Hair follicular keratinocyte (primary cell): ENCODE measurements at places on chromosomes 3 and 15. TPM values are rescaled to one million over a fixed set of nuclear protein-coding genes. Genes with fewer than 3 reads are reported as not detected.

The ITIH3 gene
- total RNA-seq = not detected in 2 replicates

The ANKRD34C gene
- not detected in 2 replicates for total RNA-seq

The OXTR gene
- 0.16 and 0.61 TPM in 2 replicates for total RNA-seq

The KY gene
- total RNA-seq = not detected in 2 replicates

The CELF6 gene
- not detected in 2 replicates for total RNA-seq

The CEP70 gene
- 10.9 and 13.1 TPM in 2 replicates for total RNA-seq

The SLC38A3 gene
- not detected in 2 replicates for total RNA-seq

The ISLR2 gene
- total RNA-seq = 0.04 TPM in 1 of 2 replicates, not detected in the other

The SLC9A9 gene
- 2.0 and 5.7 TPM in 2 replicates for total RNA-seq

The TGM4 gene
- 0.08 and 0.16 TPM in 2 replicates for total RNA-seq

The SLC22A14 gene
- total RNA-seq = not detected in 2 replicates
